NCI-H1417 (cell line): ENCODE measurements at places on chromosomes 7 and 10.
A peak's percentile ranks its signal among the peaks of the same experiment; 100 is the strongest.

DNA sequence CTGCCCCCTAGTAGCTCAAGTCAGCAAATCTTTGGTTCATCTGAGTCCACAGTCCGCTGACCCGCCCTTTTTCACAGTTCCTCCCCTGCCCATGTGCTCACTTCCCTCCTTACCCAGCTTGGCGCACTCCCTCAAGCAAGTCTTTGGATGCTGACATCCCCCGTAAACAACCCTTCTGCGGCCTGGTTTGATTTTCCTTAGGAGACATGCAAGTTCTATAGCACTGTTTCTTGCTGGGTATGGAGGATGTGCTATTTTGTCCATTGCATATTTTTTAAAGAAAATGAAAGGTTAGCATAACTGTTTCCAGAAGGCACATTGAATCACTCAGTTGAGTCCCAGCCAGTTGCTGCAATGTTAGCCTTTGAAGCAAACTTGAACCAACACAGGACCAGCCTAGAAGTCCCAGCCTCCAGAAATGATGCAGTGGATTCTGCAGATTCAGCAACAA, 38.2 kb downstream of the HTRA1 start:
- no peak for DNase-seq

DNA sequence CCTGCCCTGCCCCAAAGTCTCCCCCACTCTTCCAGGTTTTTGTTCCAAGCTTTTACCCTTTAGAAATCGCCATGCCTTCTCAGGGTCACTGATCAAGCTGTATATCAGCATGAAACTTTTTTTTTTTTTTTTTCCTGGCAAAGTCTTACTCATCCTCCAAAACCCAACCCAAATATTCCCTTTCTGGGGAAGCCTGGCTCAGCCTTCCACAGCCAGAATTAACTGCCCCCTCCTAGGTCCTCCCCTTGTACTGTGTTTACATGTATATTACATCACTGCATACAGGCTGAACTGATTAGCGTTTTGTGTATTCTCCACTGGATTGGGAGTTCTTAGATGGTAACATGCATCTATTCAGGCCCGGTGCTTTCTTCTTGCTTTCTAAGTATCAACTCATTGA, 4.6 kb upstream of the NOBOX start:
- no peak for DNase-seq

GRCh38 chr10:48800007-48800675, 115.5 kb downstream of the WDFY4 start:
- no peak for DNase-seq

DNA sequence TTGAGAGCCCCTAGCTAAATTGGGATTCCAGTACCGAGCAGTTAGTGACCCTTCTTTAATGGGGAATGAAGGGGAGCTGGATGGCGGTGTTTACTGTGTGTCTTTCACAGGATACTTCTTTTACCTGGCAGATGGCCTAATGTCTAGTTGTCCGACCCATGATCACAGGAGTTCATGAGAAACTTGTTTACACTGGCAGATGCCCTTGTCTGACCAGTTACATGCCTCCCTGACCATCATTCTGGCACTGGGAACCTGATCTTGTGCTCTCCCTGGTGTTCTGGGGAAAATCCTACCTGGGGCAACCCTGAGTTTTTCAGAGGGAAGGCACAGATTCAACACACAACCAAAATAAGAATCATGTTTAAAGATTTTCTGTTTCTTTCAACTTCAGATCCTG, 120.1 kb upstream of the SLC13A1 start:
- DNase-seq, result no peak

- DNase-seq, result no peak
Measured at GRCh38 chr7:12930534-12930933, 243.1 kb downstream of the ARL4A start.

DNA sequence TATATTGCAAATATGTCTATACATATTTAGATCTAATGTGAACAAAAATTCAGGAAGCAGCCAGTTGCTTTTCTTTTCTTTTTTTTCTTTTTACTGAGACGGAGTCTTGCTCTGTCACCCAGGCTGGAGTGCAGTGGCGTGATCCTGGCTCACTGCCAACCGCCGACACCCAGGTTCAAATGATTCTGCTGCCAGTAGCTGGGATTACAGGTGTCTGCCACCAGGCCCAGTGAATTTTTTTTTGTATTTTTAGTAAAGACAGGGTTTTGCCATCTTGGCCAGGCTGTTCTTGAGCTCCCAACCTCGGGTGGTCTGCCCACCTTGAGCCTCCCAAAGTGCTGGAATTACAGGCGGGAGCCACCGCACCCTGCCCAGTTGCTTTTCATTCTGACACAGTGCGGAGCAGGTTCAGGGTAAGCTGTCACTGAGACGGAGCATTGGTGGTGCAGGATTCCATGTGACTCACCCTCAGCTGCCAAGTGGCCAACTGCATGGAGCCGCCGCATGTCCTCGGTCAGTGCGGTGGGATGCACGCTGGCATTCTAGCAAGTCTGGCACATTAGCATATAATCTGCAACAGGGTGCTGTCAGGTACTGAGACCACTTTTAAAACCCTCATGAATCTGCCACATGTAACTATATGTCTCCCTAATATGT, 362.7 kb downstream of the DNAJB6 start:
- no peak for DNase-seq

GRCh38 chr10:97923057-97923456, 73.4 kb downstream of the GOLGA7B start:
- no peak for DNase-seq

- no peak for DNase-seq
Measured at GRCh38 chr7:45986355-45987298, 65.6 kb upstream of the IGFBP3 start.

GRCh38 chr7:96216373-96216772, 105.5 kb downstream of the SLC25A13 start:
- DNase-seq, result no peak

DNA sequence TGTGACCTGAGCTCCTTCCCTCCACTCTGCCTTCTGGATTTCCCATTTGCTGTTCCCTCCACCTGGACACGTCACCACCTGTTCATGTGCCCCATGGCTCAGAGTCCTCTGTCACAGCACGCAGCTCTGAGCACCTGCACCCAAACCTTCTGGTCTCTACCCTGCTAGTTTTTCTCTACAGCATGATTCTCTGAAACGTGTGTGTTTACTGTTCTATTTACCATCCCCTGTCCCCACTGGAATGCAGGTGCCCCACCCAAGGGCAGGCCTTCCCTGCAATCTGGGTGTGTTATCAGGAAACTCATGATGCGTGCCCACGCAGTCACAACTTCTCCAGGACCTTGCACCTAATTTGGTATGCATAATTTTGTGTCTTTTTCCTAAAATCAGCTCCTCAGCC, 284.4 kb upstream of the IGFBP3 start:
- DNase-seq, result no peak

DNA sequence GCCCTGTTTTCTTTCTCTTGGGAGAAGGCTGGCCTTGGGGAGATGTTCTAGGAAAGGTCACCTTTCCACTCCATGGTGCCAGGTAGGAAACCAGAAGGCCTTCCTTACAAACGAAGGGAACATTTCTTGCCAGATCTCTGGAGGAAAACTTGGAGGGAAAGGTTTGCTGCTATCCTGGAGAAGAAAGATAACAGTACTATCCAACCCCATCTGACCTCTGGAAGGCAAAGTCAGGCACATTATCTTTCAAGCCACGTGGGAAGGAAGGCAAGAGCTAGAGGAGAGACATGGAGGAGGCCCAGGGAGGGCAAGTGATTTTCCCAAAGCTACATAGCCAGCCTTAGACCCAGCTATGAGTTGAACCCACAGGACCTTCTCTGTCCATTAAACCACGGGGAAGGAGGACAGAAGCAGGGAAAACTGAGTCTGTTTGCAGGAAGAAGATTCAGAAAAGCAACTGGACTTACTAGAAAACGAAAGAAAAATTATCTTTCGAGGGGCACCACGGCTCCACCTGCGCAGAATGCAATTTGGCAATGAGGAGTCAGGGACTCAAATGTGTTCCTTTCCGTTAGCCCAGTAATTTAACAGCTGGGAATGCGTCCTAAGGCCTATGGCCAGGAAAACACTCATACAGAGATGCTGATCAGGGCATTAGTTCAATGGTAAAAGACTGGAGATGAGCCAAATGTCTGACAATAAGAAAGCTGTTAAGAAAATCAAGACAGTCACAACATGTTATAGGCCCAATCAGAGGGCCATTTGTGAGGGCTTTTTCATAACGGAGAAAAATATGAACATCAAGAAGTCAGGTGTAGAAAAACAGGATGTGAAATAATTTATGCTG, 32.0 kb upstream of the PSAP start:
- no peak for DNase-seq

- peak; percentile 91 for DNase-seq
Measured at GRCh38 chr7:73830681-73831583, at the start of gene CLDN4. Gene CLDN4, plus strand, starts transcription at chr7:73830996. Its CDS starts 206 bp downstream, at chr7:73831202.

GRCh38 chr10:75230600-75231038, 5.1 kb downstream of the COMTD1 start:
- peak; percentile 78 for DNase-seq

DNA sequence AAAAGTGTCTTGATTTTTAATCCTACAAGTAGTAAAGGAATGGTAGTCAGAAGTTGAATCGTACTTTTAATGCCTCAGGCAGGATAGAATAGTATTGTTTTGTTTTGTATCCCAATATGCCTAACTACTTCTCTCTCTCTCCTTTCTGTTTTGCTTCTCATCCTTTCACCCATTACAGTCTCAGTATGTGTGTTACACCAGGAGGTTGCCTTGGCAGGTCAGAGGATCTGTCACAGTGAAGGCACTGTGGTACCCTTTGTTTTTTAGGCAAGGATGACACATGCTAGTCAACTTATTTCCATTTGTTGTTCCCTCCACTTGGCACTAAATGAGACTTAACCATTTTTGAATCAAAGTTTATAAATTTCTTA, 94.4 kb downstream of the MAPK8 start:
- DNase-seq, result no peak

- DNase-seq, result no peak
Measured at GRCh38 chr7:93150200-93150835, 2.1 kb upstream of the SAMD9L start.

GRCh38 chr7:89023206-89023605, 227.7 kb upstream of the TEX47 start:
- no peak for DNase-seq

DNA sequence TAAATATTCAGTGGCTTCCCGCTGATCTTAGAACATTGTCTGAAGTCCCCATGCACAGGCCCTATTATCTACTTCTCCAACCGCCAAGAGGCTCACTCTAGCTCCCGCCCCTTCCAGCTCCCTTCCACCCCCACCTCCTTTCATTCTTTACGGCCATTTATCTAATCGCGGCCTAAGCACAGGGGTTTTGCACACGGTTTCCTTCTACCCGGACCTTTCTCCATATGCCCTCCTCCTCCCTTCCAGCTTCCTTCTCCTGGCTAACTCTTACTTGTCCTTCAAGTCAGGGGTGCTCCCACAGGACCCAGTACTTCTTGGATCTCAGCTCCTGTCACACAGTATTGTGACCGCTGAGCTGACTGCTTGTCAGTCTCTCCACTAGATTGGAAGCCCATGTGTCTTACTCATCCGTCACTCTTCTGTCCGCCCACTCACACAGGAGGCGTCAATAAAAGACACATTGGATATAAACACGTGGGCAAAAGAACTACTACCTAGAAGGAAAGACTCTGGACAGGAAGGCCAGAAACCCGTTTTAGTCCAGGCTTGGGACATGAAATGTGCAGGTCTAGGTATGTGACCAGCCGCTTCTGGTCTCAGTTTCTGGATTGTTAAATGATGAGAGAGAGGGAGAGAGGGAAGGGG, 20.2 kb upstream of the HPS1 start:
- peak; percentile 12 for DNase-seq

DNA sequence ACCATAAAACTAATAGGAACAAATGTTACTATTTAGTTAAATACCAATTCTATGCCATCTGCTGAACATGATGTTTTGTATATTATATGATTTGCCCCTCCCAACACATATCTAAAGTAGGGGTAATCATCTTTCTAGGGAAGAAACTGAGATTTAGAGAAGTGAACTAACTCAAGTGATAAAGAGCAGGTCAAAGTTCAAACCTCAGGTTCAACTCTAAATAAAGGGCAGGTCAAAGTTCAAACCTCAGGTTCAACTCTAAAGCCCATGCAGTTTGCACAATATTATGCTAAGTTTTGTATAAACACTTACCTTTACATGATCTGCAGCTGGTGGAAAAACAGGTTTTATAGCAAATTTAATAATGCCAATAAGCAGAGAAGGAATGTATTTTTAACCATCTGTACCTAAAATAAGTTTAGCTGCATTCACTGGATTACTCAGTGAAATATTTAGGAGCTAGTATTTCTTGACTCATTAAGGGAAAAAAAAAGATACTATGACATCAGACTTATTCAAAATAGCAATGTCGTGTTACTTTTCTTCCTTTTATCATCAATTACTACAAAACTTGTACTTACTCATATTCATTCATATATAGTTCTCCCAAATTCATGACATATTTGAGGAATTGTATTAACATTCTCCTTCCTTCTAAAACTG, 1194.3 kb upstream of the CELF2 start:
- no peak for DNase-seq

DNA sequence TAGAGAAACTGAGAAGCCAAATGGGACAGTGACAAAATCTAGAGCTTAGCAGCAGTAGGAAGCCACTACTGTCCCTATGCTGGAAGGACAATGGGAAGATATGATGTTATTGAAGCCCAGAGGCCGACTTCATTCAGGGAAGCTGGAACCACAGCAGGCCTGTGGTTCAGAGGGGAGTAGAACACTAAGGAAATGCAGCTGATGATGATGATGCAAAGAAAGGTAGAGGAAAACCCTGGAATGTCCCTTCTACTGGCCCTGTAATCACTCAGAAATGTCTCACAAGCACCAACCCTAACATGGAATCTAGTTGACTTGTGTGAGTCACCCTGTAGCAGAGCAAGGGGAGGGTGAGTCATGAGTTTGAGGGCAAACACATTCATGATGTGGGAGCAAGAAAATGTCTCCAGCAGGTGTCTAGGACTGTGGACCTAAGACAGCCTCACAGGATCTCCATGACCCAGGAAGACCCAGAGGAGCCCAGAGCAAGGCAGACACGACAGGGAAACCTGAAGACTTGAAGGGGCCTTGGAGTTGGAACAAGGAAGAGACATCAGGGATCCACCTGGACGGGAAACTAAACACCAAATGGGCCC, 37.0 kb upstream of the LRRC17 start:
- no peak for DNase-seq

- no peak for DNase-seq
Measured at GRCh38 chr10:49647985-49648795, 31.3 kb upstream of the C10orf53 start.

- no peak for DNase-seq
Measured at GRCh38 chr7:54419209-54419608, 123.0 kb upstream of the VSTM2A start.

DNA sequence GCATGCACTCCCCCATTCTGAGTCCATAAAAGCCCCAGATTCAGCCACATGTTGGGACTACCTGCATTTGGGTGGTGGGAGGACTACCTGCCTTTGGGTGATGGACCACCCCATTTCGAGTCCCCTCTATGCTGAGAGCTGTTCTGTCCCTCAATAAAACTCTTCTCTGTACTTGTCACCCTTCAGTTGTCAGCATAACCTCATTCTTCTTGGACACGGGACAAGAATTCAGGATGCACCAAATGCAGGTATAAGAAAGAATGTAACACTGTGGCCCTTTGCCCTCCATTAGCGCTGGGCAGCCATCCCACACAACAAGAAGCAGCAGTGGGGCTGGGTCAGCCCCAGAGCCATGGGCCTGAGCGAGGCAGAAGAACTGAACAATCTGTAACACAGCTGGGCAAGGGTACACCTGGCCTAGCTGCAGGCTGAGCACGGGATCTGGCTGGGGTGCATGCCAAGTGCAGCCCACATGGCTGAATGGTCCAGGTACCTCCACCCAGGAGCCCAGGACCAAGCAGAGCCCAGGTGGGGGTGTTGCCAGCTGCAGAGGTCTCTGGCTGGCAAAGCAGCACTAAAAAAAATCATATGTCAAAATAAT, 1344.3 kb upstream of the LRRTM3 start:
- no peak for DNase-seq

GRCh38 chr7:106262221-106262881, 22.4 kb downstream of the NAMPT start:
- no peak for DNase-seq
